Esophagus muscularis mucosa (tissue), 4 donors: ENCODE measurements at places on chromosomes 7 and 10.

DNA sequence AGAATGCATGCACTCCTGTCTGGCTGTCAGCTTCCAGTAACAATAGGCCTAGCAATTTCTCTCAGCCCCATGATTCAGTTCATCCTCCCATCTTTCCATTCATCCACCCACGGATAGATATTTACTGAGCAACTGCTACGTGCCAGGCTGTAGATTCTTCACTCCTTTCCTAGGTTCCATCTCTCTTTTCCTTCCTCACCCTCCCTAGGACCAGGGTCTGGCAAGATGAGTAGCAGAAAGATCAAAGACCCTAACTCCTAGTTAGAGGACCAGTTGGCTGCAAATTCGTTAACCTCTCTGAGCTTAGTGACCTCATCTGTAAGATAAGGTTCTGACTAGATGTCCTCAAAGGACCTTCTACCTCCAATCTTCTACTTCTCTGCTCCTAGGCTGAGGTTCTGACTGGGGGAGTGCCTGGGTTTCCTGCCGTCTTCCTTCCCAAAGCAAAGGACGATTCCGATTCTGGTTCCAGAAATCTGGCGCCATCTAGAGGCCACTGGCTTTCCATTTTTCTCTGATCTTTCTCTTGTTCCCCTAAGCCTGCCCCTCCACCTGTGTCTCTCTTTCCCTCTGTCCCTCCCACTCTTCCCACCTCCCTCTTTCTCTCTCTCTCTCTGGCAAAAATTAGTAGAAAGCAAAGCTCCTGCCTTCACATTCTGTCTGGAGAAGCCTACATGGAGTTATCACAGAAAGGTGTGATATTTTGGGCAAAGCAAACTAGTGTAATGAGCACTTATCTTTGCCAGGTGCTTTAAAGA, 26.2 kb downstream of the TBATA start:
- DNase-seq, result no peak

DNA sequence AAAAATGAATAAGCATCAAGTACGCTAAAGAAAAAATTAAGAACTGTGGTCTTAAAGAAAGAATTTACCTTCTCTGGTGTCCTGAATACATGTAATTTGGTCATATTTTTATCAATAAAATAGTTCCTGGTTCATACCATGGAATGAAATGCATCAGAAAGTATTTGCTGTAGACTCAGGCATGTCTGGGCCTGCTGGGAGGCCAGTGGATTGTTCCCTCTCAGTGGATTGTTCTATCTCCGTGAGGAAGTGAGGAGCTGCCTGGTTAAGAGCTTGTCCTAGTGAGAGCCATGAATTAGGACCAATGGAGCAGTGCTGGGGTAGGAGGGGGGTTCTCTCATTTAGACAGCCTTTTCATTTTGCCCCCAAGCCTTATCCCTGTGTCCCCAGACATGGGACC, 211.7 kb upstream of the HABP2 start:
- DNase-seq, result no peak

DNA sequence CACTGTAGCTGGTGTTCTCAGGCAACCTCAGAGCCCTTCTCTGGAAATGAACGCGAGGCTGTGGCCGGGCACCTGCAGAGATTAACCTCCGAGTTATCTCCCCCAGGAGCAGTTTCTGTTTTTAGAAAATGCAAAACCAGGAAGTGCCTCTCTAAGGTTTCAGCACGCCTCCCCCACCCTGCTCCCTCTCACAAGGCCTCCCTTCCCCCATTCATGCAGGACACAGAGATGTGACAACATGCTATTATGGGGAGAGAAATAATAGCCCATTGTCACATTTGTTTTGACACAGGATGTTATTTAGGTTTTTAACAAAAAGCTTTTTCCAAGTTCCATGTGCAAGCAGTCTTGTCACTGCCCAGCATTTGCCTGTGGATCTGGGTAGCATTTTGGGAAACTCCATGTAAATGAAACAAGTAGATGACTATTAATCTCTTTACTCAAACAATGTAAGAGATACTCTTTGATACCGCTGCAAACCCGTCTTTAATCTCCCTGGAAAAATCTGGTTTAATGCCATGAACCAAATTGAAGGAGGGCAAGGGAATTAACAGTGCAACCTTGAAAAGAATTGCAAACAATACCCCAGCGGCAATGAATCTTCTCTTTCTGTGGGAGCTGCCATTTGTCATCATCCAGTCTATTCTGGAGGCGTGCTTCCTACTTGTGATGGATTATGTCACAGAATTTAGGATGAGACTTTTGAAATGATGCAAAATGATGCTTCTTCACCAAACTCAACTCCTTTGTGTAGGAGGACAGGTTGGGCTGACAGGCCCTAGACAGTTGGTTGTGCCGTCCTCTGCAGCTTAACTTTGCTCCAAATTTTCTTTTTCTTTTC, 86.5 kb upstream of the NMT2 start:
- DNase-seq, result no peak

GRCh38 chr7:49403844-49404243, 369.6 kb upstream of the VWC2 start:
- DNase-seq, result no peak

GRCh38 chr7:142104550-142105527, 6.7 kb upstream of the MGAM2 start:
- peak; percentile 45 for DNase-seq
